Activated naive CD4-positive, alpha-beta T cell treated with Interleukin-2 at 50 U/mL for 16 hours (primary cell): ENCODE measurements at places on chromosomes 11 and 22.

- no peak for DNase-seq
Measured at GRCh38 chr11:12007769-12008737, at the start of gene DKK3. Gene DKK3 (minus strand): TSS chr11:12008626. CDS start chr11:12008582, 44 bp downstream.

DNA sequence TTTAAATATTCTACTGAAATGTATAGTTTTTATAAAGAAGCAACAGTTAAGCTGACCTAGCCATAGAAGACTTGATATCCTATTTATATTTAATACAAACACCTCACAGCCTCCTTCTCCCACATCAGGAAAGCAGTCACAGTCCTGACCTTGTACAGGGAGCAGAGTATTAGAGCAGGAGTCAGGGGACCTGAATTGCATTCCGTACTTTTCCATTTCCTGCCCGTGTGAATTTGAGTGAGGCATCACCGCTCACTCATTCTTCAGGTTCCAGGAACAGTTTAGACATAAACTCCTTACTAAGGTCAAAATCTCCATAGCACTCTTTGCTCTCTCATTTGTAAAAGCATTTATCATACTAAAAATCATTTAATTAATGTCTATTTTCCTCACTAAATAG is 482.5 kb upstream of the FAT3 start:
- DNase-seq: no peak

- DNase-seq: no peak
Measured at GRCh38 chr11:16252373-16252772, 104.0 kb downstream of the SOX6 start.

DNA sequence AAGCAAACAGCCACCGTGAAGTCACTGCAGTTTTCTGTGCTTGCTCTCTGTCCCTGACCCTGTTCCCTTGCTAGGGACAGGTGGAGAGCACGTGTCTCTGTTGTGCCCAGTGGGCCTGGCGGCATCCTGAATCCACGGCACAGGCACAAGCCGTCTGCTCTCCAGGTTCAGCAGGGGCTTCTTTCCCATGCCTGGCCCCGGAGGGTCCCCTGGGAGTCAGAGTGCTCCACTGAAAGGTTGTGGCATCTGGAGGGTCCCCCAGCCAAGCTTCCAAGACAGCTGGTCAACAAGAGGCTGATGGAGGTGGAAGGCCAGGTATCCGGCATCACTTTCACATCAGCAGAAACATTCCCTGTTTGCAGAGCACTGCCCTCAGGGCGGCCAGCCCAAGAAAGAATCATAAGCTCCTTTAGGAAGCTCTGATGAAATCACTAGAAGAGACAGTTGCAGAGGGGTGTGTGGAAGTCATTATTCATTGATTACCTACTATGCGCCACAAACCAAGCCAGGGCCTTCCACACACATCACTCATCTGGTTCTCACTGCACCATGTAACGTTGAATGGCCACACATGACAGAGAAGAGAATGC is 346.4 kb upstream of the B3GAT1 start:
- DNase-seq: no peak

- no peak for DNase-seq
Measured at GRCh38 chr11:119704849-119705248, 24.2 kb downstream of the NECTIN1 start.

GRCh38 chr22:43109921-43110443 is 568 bp upstream of the BIK start:
- DNase-seq: no peak

- DNase-seq: no peak
Measured at GRCh38 chr11:94526645-94527438, 14.6 kb downstream of the C11orf97 start.

GRCh38 chr11:124891373-124891861 is 6.2 kb downstream of the ROBO4 start:
- DNase-seq: no peak

DNA sequence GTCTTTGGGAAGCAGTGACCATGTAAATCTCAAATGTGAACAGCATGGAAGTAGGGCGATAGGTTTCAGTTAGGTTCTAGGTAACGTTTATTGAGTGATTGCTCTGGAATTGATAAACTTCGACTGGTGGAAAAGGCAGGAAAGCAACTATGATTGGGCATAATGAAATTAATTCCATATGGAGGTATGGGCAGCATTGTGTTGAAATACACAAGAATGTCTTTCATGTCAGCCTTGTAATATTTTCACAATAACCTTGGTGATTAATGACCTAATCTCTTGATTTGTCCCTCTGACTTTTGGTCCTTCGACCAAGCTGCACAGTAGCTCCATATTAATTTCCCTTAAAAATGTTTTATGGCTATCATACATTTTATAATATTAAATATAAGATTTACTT is 2.8 kb downstream of the CEP57 start:
- no peak for DNase-seq

GRCh38 chr22:38853196-38853651 is 9.4 kb upstream of the NPTXR start:
- DNase-seq: no peak

- no peak for DNase-seq
Measured at GRCh38 chr11:57566905-57567514, 462 bp downstream of the UBE2L6 start.

DNA sequence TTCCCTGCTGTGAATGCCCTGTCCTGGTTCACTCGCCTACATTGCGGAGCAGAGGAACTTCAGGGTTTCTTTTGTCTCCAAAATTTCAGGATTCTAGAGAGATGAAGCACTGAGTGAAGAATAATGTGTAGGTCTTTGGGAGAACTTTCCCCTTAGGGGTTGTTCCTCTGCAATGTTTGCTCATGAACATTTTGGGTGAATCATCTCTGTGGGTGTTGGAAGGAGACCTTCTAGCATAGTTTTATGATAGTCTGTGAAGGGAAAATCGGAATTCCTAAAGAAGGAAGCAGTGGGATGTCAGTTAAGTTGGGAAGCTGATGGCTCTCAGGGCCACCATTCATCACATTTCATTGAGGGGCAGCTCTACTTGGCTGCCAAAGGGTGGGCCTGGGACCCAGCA is 64.8 kb downstream of the MIAT start:
- no peak for DNase-seq

DNA sequence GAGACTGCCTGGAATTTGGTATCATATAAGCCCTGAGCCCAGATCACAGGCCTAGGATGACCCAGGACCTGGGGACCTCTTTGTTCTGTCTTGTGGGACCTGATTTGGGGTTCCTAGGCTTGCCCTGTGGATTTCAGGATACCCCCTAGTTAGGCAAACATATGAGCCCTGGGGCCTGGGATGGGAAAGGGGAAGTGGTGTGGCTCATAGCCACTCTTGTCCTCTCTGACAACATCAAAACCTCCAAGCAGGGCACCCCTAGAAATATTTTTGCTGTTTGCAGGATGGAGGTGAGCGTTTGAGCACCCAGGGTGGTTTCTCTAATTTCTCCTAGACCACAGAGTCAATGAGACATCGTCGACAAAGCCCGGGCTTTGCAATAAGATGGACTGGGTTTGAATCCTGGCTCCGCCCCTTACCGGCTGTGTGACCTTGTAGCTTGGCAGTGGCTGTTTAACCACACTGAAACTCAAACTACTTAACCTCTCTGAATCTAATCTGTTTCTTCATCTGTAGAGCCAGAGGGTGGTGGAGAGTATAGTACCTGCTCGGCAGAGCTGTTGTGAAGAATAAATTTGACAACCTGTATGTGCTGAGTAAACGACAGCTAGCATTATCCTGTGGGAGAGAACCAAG is 5.3 kb upstream of the LRRC10B start:
- DNase-seq: no peak

- no peak for DNase-seq
Measured at GRCh38 chr11:131229221-131229620, 141.2 kb upstream of the NTM start.
